ENCODE measurements at places on chromosomes 1 and 21. TPM values are rescaled to one million over a fixed set of nuclear protein-coding genes. Genes with fewer than 3 reads are reported as not detected.

Gene LGR6
- not detected for total RNA-seq

Gene NBPF4
- not detected for total RNA-seq

Gene FGR
- not detected for total RNA-seq

Gene LORICRIN
- not detected for total RNA-seq

Gene TDRD10
- not detected for total RNA-seq

Gene TTC4
- total RNA-seq: 27.1 TPM
